ENCODE measurements at places on chromosomes 2 and 18.

DNA sequence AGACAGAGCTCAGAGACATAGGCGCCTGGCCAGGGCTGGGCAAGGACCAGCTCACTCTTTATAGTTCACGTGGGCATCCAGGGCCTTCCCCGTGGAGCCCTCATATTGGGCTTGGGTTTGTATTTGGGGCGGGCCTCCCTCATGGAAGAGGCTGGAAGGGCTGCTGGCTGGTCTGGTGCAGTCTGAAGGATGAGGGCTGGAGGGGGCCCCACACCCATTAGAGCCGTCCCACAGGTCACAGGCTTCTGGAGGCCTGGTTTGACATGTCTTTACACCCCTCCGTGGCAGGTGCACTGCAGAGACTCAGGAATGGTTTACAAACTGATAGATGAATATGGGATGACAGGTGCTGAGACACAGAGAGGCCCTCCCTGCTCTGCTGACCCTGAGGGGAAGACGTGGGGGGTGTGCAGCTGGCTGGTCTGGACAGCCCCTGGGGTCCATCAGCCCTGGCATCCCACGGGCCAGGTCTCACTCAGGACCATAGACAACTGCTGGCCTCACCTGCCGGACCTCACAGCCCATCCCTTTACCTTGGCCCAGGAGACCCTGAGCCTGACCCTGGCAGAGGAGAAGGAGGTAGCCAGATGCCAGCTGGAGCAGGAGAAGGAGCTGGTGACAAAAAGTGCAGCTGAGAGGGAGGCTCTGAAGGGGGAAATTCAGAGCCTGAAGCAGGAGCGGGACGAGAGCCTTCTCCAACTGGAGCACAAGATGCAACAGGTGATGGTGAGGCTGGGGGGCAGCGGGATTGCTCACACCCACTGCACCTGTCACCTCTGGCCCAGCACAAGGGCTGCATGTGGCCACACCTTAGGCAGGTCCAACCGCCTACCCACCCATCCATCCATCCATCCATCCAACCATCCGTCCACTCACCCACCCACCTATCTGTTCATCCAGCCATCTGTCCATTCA, 43.9 kb downstream of the CROCC2 start:
- no peak for DNase-seq

DNA sequence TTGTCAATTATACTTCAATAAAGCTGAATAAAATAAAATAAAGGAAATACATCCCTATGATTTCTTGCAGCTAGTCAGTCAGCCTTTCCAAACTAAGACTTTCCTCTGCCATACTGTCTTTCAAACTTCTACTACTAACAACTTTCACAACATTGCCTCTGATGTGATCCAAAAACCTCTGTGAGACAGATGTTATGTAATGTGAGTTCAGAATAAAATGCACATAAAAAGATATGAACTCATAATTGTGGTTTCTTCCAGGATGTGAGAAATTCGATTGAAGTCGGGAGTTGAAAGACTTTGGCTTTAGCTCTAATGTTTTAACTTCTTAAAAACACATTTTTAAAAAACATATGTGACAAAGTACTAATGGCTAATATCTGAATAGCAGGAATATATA, 98.7 kb downstream of the PIGN start:
- DNase-seq: no peak

DNA sequence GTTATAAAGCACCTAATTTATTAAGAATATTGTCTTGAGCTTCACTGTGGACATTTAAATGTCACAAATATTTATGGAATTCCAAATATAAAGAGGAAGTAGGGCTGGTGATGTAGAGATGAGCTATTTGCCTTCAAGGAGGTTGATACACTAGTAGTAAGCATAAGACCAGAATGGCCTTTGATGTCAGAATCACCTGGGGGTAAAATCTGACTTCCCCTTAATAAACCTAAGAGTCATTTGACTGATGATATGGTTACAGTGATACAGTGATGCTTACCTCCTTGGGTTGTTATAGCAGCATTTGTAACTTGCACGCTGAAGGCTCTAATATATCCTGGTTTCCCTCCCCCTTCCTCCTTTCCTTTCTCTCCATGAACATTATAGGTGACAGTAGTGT, 143.7 kb downstream of the CERS6 start:
- no peak for DNase-seq

DNA sequence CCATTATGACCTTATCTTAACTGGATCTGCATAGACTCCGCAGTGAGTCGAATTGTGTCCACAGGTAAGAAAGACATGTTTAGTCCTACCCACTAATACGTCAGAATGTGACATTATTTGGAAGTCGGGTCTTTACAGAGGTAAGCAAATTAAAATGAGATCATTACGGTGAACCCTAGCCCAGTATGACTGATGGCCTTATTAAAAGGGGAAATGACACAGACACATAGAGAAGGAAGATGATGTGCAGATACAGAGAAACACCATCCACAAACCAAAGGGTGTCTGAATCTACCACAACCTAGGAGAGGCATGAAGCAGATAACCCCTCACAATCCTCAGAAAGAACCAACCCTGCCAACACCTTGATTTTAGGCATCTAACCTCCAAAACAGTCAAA, 135.6 kb downstream of the GALNT1 start:
- DNase-seq: no peak

DNA sequence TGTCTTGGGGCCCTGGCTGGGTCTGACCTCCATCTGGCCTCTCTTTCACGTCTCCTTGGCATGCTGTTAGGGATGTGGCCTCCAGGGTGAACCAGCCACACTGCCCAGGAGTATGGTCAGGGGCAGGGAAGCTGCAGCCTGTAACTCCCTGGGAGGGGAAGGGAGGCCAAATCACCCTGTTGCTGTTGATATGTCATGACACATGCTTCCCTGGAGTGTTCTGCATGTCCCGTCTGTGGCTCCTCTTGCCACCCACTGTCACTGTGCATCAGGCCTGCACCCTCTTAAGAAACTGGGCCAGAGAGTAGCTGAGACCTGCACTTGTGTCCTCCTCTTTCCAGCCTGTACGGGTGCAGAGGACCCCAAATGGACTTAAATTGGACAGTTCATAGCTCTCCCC, 221.3 kb downstream of the FHOD3 start:
- DNase-seq: no peak

- DNase-seq: no peak
Measured at GRCh38 chr2:241576293-241576654, 17.7 kb downstream of the BOK start.

DNA sequence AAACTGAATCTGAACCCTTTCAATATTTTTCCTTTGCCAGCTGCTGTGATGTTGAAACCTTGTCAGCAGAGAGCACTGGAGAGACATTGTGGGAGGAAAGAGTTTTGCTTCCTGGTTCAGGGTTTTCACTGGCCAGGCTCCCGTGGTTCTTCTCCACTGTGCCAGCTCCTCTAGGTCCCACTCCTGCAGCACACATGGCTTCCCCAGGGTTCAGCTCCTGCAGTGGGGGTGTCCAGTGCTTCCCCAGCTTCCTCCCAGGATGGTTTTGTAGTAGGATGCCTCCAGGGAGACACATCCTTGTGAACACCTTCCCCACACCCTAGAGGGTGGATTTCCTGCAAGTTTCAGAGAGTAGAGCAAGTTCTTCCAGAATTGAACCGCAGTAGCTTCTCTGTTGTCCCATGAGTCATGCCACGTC, 24.0 kb upstream of the SULT1C3 start:
- DNase-seq: no peak

DNA sequence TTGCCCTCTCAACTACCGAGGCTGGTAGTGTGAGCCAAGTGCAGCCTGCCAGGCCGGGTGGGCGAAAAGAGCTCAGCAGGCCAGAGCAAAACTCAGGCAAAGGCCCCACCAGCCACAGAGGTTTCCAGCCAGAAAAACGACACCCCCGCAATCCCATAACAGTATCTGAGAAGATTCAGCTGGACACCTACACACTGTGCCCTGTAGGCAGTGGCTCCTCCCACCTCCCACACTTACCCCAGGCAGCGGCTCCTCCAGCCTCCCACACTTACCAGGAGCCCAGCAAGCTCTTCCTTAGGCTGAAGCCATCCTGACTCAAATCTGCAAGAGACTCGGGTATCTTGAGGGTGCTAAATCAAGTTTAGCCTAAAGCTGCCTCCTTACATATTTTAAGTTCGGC, 15.6 kb upstream of the TMEM18 start:
- DNase-seq: no peak

- no peak for DNase-seq
Measured at GRCh38 chr2:173049831-173050230, 25.8 kb upstream of the MAP3K20 start.

DNA sequence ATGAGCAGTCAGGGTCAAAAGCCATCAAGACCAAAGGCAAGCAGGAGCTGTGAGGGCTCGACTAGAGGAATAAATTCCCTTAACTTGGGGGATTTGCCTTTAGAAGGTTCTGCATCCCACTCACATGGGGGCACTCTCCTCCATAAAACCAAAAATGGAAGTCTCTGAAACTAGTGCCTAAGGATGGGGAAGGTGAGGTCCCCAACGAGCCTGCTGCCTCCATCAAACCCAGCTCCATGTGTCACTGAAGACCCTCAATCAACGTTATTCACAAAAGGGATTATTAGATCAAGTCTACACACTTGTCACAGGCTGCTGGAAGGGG, 254.9 kb upstream of the NCKAP5 start:
- no peak for DNase-seq

DNA sequence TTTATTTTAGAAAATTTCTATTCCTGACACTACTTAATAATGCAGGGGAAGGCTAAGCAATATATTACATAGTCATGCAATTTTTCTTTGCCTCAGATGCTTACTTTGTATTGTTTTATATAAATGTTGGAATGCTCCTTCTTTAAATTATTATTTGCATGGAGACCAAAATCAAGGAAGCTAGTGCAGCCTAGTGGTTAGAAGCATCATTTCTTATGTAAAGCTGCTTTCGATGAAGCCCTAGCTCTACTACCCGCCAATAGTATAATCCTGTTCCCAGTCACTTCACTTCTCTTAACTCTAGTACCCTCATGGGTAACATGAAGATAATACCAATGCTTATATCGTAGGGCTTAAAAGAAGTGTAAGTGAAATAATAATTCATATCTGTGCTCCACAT, 198.9 kb downstream of the LRATD1 start:
- no peak for DNase-seq

- no peak for DNase-seq
Measured at GRCh38 chr18:56522816-56523215, 115.6 kb downstream of the TXNL1 start.
